Activated T-helper 1 cell treated with Interleukin-2 at 50 U/mL for 16 hours (primary cell): ENCODE measurements at places on chromosomes 3 and 15.

GRCh38 chr3:10514407-10515069 lies 9.2 kb upstream of the ATP2B2 start:
- DNase-seq = no peak

DNA sequence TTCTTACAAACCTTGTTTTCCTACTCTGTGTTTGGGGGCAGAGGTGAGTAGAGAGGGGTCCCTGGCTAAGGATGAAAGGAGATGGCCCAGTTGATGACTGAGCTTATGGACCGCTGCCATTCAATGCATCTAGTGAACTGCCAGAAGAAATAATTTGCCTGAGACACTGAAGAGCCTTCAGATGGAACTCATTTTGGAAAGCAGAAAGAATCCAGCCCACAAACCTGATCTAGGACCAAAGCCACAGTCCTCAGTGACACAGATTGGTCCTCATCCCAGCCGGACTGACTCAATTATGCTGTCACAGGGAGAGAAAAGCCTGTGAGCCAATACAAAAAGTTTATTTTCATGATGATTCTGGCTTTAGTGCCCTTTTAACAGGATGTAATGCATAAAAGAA lies 82.7 kb downstream of the CD47 start:
- DNase-seq = no peak

DNA sequence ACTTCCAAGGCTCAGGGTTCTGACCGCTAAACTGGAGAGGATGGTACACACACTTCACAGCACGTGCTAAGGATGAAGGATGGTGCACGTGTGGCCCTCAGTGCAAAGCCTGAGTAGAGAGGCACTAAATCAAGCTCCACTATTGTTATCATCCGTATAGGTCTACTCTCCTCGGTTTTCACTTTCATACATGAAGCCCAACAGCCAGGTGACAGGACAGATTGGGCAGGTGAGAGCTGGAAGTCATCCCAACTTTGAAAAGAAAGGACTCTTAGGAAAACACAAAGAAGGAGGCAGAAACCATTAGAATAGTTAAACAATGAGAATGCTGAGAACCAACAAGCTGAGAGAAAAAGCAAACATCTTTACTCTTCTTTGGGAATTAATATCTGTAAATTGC lies 21.1 kb downstream of the MAGI1 start:
- no peak for DNase-seq

DNA sequence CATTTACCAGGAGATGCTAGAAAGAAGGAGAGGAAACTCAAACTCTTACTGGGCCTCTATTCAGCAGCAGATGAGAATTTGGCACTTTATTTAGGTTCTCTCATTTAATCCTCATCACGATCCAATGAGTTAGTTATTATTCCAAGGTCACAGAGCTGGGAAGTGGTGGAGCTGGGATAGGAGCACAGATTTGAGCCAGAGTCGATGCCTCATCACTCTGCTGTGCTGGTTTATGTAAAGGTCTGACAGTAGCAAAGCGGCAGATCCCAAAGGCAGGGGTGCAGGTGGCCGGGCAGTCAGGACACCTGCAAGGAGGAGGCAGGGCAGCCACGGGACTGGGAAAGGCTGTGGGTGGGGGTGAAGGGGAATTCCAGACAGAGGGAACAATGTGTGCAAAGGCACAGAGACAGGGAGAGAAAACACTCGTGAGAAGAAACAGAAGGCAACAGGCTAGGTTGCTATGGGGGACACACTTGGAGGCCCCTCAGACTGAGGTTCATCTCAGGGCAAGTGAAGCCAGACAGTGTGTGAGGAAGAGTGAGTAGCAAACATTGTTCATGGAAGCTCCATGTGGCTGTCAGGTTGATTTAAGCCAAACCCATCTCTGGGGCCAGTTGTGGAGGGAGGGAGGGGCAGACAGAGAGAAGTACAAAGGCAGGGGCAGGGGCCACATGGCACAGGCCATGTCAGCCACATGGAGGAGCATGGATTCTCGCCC lies 26.8 kb downstream of the RAB6B start:
- DNase-seq = no peak

GRCh38 chr3:30713885-30714503 lies 107.6 kb downstream of the TGFBR2 start:
- no peak for DNase-seq

DNA sequence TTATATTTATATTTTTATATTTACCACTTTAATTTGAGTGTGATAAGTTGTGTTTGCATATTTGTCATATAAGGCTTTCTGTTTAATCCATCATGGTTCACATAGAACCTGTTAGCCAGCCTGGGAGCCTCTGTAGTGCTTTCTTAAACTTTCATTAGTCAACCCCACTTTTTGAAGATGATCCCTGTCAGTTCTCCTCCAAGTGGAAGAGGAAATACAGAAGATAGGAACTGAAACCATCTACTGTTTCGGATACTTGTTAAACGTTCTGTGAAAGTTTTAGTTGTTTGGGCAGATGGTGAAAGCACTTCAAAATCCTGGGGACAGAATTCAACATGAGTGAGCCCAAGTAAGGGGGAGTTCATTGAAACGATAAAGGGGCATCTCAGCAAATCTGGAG lies 4.6 kb upstream of the SAMMSON start:
- DNase-seq = no peak
